ENCODE measurements at places on chromosomes 3 and 15.
A peak's percentile ranks its signal among the peaks of the same experiment; 100 is the strongest.

GRCh38 chr3:10515396-10515795, 10.0 kb upstream of the ATP2B2 start:
- no peak for DNase-seq

DNA sequence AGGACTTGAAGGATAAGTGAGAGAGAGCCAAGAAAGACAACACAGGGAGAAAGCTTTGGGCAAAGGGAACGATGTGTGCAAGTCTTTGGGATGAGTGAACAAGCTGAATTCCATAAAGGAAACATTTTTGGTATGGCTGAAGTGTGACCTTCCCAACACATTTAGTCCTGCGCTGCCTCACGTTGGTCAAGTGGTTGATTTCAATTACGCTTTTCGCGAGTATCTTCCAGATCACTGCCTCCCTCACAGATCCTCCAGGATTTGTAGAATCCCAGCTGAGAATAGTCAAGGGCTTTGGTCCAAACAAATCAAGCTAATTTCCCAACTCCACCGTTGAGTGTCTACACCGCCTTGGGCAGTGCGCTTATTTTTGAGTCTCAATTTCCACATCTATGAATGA, 338.4 kb upstream of the ADAMTS9 start:
- no peak for DNase-seq

GRCh38 chr15:70437882-70438451, 325.4 kb downstream of the UACA start:
- DNase-seq, result no peak

DNA sequence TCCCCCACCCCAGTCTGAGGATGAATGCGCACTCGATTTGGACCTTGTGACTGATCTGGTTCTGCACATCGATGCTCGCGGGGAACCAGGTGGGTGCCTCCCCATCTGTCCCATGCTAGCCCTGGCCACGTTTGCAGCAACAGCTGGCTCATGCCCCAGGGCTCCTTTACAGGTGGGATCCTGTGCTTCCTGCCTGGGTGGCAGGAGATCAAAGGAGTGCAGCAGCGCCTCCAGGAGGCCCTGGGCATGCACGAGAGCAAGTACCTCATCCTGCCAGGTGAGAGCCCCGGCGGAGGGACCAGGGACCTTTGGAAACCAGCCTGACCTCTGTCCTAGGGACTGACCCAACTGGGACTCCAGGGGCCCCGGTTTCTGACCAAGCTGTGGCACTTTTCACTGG, 44.3 kb downstream of the DHX30 start:
- no peak for DNase-seq

DNA sequence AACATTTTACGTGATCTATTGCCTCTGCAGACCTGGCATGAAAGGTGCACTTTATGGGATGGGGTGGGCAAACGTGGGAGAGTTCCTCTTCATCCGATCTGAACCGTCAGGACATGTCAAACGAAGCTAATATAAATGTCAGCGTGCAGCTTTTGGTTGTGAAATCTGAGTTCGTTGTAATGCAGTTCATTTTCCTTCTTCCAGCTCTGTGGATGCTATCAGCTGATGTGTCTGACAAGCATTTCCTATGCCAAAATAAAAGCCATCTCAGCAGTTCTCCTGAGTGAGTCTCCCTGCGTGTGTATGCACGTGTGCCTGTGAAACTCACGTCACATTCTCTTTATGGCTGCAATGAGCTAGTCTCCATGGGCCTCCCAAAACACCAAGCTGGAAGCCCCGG, 512.3 kb downstream of the MCTP2 start:
- DNase-seq, result no peak

- no peak for DNase-seq
Measured at GRCh38 chr15:37053166-37053565, 47.2 kb downstream of the MEIS2 start.

DNA sequence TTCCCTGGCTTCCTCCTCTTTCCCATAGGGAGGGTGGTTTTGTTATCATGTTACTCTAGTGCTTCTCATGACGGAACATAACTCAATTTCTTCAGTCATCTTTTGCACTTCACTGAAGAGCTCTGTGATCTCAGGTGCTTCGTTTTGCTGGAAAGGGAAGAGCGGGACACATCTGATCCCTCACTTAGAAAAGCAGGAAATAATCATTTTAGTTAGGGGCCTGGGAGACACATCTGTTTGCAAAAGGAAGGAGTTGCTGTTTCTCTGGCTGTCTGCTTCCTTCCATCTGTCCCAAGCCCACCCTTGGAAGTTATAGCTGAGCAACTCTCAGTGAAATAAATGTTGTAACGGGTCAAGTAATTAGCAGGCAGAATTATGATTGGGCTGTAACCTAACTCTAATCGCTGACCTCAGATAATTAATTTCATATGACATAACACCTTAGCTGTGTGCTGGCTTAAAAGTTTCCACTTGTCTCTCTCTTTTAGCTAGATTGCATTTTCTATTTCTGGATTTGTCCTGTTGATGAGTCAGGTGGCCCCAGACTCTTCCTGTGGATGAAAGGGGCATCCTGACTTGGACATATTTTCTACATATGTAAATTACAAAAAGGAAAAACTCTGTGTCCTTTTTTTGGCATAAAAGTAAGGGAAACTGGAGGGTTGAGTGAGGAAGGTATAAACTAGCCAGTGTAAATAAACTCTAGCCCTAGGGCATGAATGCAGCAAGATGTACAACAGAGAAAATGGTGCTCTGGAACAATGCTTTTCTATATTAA, 11.0 kb upstream of the FILIP1L start:
- DNase-seq, result no peak

- DNase-seq, result no peak
Measured at GRCh38 chr15:85091990-85092389, 110.3 kb downstream of the PDE8A start.

GRCh38 chr3:4849136-4849535, 130.1 kb upstream of the BHLHE40 start:
- DNase-seq, result no peak

DNA sequence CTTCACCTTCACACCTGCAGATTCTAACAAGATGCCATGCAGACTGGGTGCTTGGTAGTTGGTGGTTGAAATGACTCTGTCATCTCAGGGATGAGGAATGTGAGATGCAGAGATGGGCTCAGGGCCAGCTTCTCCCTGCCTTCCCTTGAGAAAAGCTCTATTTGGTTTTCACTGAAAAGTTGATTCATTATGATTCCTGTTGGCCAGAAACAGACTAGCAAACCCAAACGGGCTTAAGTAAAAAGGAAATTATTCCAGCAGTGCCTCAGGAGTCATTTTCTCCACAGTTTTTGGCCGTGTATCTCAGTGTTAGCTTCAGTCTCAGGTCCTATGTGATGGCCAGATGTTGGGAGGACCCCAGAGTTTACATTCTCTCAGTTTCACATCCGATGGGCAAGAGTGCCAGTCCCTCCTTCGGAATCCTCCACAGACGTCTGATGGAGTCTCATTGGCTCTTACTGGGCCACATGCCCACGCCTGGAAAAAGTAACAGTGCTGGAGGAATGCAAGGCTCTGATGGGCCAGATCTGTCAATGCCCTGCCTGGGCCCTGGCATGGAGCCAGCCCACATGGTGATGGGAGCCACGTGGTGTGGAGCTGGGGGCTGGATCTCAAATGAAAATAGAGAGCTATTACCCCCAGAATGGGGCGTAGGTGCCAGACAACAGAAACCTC, 22.3 kb upstream of the SACM1L start:
- no peak for DNase-seq

GRCh38 chr3:51963951-51964451, 3.3 kb downstream of the PCBP4 start:
- no peak for DNase-seq

GRCh38 chr15:63048115-63048775, 5.7 kb downstream of the TPM1 start:
- peak; percentile 95 for DNase-seq

DNA sequence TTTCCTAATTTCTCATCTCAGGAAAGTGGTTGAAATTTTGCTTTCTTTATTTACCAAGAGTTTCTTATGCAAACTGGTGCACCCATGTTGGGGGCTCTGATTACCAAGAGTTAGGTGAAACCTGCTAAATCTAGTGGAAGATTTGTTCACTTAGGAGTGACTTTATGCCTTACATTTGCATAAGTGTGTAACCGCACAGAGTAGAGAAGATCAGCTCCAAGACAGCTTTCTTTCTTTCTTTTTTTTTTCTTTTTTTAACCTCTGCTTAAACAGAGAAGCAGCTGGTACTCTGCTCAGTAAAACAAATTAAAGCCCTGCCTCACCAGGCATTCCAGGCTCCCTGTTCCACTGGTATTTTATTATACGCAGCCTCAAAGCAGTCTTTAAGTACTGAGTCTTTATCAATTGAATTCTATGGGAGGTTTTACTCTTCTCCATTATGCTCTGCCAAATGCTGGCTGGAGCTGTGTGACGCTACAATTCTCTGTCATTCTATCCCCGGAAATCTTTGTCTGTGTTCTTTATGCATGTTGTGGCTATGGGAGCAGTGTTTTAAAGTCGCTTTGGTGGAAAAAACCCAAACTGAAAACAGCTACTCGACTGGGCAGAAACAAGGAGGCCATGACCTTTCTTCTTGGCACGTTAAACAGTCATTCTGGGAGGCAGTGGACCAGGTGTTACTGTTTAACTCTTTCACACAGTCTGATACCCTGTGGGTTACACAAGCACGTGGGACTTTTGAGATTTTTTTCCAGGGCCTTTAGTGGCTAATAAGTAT, 55.2 kb upstream of the GBE1 start:
- peak; percentile 62 for DNase-seq

DNA sequence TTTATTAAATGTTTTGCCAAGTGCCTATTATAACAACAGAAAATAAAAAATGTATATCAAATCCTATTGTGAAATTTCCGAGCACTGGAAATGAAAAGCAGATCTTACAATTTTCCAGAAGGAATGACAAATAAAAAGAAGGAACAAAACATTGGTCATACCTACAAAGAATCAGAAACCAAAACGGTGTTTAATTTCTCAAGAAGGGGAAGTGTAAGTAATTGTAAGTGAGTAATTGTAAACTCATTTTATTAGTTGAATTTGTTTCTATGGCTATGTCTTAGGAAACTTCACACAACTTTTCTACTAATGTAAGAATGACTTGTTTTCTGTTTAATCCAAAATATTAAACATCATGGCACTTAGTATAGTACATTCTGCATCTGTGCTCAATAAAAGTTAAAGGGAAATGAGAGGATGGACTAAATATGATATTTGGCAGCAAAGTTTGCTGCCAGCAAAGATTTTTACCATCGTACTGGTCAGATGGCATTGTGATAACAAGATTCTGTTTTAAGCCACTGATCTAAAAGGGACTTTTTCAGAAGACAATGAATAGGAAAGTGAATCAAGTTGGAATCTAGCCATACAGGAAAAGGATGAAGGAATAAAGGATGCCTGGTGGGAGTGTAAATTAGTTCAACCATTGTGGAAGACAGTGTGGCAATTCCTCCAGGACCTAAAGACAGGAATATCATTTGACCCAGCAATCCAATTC, 232.4 kb downstream of the NFKBIZ start:
- DNase-seq, result no peak

DNA sequence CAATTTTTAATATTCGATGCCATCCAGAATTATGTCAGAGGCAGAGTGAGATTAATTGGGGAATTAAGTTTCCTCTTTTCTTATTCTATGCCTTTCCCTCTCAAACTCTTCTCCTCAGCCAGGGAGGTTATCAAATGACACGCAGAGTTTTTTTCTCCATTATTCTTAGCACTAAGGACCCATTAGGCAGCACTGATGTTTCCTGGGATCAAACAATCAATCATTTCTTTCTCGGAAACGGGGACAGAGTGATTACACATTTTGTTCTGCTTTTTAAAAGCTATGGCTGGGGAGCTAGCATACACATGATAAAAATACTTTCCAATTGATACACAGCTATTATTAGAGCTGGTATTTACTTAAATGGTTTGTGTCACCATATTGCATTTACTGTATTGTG, 35.3 kb upstream of the PSMD6 start:
- no peak for DNase-seq

DNA sequence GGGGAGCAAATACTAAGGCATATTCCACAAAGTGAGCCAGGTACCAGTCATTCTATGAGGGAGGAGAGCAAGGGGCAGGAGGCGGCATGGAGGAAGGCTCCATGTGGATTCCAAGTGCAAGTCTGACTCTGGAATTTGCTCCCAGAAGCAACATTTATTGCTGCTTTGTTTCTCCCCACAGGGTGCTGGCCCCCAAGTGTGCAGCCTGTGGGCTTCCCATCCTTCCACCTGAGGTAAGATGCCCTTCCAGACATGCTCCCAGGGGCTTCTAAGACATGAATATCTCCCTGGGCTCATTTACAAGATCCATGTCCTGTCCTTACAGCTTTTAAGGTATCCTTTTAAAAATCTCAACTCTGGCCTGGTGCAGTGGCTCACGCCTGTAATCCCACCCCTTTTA, 15.9 kb upstream of the SACM1L start:
- DNase-seq, result no peak

All from fibroblast of villous mesenchyme (primary cell).